Right ventricle myocardium superior (tissue), 1 donor: ENCODE measurements at places on chromosomes 1 and 21.

GRCh38 chr21:34885626-34886239, 163.4 kb downstream of the RUNX1 start:
- DNase-seq = no peak

- DNase-seq = no peak
These were observed 30.1 kb downstream of the ATF3 start for GRCh38 chr1:212638492-212639151.

DNA sequence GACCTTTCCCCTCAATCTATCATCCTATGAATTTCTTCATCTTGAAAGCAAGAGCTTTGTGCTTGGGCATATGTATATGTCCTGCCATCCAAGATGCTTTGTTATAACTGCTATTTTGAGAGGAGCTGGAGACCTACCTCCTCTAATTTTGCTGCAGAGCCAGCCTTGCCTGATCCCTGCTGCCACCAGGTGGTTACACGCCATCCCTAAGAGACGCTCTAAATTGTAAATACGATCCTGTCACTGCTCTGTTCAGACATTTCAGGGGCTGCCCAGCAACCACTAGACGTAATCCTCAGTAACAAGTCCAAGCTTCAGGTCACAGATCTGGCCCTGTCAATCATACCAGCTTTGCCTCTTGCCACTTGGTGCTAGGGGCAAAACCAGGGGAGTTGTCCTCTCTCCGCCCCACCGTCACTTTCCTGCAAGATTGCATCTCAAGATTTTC, 32.9 kb downstream of the GPA33 start:
- no peak for DNase-seq

DNA sequence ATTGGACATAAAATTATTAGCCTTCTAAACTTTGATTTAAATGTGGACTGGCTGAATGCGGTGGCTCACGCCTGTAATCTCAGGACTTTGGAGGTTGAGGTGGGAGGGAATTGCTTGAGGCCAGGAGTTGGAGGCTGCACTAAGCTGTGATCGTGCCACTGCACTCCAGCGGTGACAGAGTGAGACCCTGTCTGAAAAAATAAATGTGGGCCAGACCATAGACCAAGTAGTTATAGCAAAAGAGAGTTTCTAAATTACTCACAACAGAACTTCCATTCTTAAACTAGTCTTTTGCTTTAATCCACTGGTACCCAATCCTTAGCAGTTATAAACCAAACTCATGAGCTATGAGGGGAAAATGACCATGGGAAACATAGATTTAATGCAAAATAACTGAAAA, 35.2 kb downstream of the RAP1A start:
- no peak for DNase-seq

GRCh38 chr1:248818505-248819374, 7.0 kb downstream of the SH3BP5L start:
- no peak for DNase-seq

GRCh38 chr1:156368889-156369684, at the start of gene RHBG:
TSS of gene RHBG (plus strand) at chr1:156369211. CDS start at chr1:156369250, 39 bp downstream.
- DNase-seq = peak; percentile 67

DNA sequence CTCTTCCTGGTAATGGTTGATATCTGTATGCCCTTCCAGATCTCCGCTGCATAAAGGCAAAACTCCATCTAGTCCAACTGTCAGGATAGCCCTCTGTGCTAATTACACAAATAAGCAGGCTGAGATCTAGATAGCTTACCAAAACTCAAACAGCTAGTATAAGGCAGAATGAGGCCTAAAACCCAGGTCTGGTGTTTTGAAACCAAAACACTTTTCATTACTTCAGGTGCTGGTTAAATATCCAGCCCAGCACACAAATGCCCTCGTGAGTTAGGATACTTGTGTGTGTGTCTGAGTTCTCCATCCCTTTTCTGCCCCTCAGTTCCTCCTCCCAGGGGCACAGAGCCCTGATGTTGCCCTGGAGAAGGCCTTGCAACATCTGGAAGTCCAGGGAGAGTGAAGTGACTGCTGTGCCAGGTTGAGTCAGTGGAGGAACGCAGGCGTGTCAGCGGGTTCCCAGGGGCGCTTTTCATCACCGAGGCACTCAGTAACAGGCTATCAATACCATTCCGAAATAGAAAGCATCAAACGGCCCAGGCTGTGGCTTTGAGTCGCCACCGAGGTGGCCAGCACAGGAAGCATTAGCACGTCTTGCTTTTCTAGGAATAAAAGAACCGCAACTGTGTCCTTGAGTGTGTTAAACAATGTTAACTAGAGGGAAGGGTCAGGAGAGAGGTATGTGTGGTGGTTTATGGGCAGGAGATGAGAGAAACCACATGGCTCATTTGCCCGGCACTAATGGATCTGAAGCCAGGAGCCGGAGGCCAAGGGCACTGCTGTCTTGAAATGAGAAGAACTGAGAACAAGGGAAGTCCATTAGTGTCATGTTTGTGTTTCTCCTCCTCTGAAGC, 90.7 kb upstream of the WLS start:
- DNase-seq = no peak

DNA sequence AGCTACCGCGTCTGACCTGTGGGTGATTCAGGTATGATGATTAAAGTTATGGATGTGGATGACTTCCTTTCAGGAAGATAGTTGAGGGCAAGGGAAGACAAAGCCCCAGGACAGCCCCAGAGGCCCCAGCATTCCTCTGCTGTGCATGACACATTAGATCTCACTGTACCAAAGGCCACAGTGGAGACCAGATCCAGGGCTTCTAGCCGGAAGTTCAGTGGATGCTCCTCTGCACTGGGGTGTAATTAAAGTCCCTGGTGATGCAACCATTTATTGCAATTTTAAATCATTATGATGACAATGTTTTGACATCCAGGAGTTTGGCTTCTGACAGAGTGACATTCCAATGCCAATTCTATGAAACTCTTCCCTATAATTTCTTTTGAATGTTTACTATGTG, 5.0 kb downstream of the C4BPA start:
- no peak for DNase-seq

DNA sequence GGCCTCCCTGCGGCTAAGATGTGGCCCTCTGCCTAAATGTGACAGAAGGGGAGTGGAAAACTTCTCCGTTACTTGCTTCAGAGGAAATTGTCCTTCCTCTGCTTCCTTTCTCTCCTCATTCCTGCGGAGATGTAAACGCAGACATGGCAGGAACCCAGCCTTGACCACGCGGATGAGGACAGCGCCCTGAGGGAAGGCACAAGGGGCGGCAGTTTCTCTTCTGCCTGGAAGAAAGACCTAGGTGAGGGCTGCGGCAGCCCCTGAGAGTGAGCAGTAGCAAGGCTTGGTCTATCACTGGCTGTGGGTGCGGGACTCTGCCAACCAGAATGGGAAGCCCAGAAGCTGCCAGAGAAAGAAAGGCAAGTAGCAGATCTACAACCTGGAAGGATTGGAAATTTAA, 14.0 kb upstream of the CTPS1 start:
- no peak for DNase-seq

- no peak for DNase-seq
These were observed 27.8 kb downstream of the RAB3B start for GRCh38 chr1:51962486-51963356.

DNA sequence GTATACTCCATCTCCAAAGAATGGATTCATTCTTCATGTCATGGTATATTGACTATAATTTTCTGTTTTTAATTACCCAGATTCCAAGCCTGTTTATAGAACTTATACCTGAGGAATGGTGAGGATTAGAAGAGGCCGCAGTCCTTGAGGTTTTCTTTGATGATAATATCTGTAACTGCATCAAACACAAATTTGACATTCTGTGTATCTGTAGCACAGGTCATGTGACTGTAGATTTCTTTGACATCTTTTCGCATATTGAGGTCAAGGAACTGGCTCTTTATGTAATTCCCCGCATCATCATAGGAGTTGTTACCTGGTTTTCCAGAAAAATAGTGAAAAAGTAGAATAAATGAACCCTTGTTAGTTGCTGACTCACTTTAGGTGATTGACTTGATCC, 16.2 kb downstream of the GNAT2 start:
- DNase-seq = no peak

GRCh38 chr1:150262388-150263320, 5.1 kb downstream of the CA14 start:
- no peak for DNase-seq

DNA sequence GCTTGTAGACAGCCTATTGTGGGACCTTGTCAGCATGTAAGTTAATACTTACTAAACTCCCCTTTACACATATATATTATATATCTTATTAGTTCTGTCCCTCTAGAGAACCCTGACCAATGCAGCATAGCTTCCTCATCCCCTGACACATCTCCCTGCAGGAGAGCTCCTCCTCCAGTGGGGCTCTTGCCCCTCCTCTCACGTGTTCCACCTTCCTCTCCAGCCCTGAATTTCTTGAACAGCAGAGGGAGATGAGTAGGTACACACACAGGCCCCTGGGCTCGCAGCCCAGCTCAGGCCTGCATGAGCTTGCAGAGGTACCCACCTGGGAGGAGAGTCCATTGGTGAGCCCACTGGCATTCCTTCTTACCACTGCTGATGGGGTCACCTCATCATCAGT, 27.3 kb upstream of the GOLT1A start:
- no peak for DNase-seq
